Activated T-helper 1 cell treated with anti-CD3 and anti-CD28 coated beads, Interleukin-12 subunit alpha, Interleukin-12 subunit beta, Interleukin-2, Interleukin-4 antibody, amounts not matched to agents 30 ng/mL and 10 ng/mL and 1 ng/mL, durations not matched to agents 14 hours and 24 hours and 36 hours (primary cell): ENCODE measurements at places on chromosomes 2 and 18. TPM values are rescaled to one million over a fixed set of nuclear protein-coding genes. Genes with fewer than 3 reads are reported as not detected.

CFC1 gene
- total RNA-seq: not detected in 2 replicates

ZNF396 gene
- 0.56 and 0.60 TPM in 2 replicates for total RNA-seq

CRYGD gene
- not detected in 2 replicates for total RNA-seq

MALL gene
- 0.31 and 0.47 TPM in 2 replicates for total RNA-seq

MYOM1 gene
- total RNA-seq: 0.22 and 1.4 TPM in 2 replicates

AQP12A gene
- total RNA-seq: not detected in 2 replicates

ATP5MC3 gene
- total RNA-seq: 365 and 380 TPM in 2 replicates

SLC25A12 gene
- total RNA-seq: 34.6 and 35.0 TPM in 2 replicates

MYO5B gene
- 0.12 TPM in 1 of 2 replicates, not detected in the other for total RNA-seq

ASB18 gene
- total RNA-seq: not detected in 2 replicates

DNA sequence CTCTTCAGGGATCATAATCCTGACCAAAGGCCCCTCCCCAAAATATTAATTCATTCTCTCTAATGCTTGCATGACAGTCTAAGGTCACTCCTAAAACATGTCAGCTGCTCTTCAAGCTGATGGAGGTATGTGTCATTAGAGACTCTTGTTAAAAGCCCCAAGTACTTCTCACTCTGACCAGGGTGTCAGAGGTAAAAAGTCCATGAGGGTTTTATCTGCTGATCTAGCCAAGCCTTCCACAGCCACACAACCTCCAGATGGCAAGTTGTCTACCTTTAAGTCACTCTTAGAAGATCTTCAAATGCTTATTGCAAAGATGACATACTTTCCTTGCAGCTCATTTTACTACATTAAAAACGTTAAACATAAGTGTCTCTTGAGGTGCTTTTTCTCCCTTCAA, 83.6 kb upstream of the ETAA1 start:
- no peak for DNase-seq

- no peak for DNase-seq
These were observed 106.9 kb downstream of the MREG start for GRCh38 chr2:215906458-215906857.

- no peak for DNase-seq
These were observed 33.6 kb upstream of the DOK6 start for GRCh38 chr18:69367104-69367503.

DNA sequence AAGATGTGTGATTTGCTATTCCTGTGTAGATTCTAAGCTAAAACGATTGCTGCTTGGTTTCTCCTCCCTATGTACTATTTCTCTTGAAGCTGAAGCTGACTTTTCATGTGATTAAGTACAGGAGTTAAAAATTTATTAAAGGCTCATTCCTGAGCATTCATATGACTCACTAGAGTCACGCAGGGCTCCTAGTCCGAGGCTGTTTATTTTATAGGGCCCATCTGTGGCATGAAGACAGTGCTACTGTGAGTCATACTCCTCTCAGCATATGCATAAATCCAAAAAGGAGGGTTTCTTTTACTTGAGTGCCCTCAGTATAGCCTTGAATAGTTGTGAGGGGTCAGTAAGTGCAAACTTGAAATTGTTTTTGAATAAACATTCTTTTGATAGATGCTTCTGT, 378.8 kb downstream of the PTPRM start:
- DNase-seq: no peak

DNA sequence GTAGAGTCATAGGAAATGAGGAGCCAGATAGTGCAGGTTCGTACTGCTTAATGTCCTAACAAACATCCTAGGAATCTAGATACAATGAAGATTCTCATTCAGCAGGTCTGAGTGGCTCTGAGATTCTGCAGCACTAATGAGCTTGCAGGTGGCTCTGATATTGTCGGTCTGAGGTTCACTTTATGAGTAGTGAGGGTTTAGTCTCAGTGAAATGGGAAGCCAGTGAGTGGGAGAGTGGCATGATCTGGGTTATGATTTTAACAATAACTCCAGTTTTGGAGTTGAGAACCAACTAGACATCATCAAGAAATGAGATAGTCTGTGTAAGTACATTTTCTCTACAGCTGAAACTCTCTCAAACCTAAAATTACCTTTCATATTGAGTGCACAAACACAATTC, 166.8 kb upstream of the SP5 start:
- no peak for DNase-seq

DNA sequence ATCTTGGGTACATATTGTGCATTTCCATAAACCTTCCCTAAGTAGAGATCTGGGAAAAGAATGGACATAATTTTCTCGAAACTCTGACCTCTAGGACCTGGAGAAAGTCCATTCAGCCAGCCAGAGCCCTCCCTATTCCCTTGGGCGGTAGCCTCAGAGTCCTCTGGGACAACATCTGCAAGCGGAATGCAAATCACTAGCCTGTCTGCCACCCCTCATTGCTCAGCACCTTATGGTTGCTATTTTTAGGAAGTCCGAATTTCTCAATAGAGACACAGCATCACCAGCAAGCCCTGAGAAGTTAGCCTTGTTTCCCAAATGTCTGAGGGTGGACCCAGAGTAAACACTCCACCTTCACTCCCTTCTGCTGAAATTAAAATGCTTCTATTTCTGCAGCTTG, 17.6 kb upstream of the CD28 start:
- no peak for DNase-seq

DNA sequence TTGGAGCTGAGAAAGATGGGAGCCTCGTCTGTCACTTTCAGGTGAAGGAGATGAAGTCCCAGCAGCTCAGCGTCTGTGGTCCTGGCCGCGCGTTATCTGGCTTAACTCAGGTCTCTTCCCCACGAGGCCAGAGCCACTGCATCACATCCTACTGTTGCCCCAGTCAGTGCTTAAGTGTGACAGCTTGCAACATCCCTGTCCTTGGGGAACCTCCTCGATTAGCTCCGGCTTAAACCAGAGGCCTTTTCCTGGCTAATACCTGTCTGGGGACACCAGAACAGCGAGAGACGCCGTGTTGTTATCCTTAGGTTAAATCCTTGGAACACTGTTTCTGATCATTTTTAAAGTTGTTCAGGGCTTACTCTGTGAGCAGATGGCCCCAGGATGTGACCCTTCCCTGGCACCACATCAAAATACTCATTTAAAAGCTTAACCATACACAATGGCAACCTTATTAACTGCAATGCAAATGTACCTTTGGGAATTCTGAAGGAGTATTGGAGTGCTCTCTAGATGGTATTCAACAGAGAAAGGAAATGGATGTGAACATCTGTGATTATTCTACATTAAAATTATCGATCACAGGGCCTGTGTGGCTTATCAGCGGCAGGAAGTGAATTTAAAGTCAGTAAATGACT, 61.2 kb upstream of the SPP2 start:
- no peak for DNase-seq

DNA sequence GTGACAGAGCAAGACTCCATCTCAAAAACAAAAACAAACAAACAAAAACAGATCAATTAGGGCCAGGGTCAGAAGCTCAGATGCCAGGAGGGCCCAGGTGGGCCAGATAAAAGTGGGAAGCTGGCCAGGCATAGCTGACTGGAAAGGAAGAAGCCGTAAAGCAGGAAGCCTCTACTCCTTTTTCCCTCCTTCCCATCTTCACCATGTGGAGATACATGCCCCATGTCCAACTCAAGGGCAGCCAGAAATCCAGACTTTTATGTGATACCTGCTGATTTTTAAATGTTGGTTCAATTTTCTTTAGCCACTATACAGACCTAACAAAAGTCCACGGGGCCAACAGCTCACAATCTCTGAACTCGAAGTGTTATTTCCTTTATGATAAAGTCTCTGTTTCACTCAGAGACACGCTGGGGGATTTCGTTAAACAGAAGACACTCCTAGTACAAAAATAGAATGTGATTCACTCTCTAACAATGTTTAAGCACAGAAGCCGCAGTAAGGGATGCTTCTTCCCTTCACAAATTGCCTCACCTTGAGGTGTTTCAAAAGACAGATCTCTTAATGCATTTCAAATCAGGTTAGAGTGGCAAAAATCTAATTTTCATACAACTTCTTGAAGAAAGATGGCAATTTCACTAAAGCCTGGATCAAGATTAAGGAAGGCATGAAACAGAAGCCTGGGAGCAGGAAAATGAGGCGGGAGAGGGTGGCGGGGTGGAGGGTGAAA, 14.0 kb downstream of the TMEM247 start:
- DNase-seq: no peak

- no peak for DNase-seq
These were observed 188.3 kb downstream of the ANKRD30B start for GRCh38 chr18:14936313-14936712.

- no peak for DNase-seq
These were observed 479.5 kb downstream of the TNS1 start for GRCh38 chr2:217523286-217523685.

DNA sequence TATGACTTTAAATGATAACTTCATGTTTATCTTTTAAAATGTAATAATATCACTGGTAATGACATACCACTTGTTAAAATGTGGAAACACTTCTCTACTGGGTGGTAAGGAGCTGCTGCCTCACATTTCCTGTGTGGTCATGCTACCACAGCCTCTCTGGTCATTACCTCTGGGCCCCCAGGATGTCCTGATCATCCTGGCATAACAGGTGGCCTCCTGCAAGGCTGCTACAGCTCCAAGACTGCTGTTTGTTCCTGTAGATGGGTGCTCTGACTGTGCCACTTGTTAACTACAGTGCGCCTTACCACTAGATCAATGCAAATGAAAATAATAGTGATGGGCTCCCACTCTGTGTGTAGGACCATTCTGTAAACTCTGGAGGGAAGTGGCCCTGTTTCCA, 500.2 kb upstream of the SPRED2 start:
- DNase-seq: no peak

DNA sequence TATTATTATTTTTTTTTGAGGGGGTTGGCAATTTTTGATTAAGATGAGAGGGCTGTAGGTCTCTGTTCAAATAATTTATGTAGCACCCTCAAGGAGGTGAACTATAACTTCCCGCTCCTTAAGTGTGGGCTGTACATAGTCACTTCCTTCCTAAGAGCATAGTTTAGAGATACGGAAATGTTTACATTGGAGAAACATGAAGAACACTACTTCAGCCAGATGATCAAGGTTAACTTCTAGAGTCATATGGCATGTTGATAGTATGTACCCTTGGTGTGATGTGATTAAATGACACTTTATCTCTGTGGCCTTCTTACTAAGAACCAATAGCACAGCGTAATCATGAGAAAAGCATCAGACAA, 93.7 kb downstream of the MIB1 start:
- DNase-seq: no peak

DNA sequence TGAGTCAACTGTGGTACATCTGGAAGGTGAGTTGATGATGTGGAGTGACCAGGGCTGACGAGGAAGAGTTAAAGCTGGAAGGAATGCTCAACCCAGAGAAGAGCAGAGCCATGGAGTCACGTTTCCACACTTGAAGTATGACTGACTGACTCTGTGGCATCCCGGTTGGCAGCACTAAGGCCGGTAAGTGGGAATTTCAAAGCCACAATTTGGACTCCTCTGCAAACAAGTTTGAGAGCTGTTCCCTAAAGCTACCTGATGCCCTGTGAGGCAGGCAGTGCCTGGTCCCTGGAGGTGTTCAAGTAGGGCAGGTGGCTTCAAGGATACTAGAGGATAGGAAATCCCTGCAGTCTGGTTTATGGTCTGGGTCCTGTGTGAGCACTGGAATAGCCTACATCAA, 69.3 kb upstream of the ITGB6 start:
- DNase-seq: no peak

DNA sequence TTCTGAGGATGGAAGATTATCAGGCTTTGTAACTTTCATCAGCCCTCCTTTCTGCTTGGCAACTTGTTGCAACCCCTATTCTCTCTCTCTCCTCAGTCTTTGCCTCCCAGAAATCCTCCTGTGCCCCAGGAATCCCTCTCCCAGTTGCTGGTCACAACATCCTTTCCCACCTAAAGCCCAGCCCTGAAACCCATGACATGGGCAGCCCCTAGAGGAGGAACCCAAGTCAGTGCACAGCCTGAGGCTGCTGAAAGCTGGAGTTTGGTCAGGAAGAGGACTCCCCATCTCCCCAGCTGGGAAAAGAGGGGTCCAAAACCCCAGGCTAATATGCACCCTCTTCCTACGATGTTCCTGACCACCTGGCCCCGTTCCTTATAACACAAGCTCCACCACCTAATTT, 29.5 kb downstream of the PKDCC start:
- DNase-seq: no peak

DNA sequence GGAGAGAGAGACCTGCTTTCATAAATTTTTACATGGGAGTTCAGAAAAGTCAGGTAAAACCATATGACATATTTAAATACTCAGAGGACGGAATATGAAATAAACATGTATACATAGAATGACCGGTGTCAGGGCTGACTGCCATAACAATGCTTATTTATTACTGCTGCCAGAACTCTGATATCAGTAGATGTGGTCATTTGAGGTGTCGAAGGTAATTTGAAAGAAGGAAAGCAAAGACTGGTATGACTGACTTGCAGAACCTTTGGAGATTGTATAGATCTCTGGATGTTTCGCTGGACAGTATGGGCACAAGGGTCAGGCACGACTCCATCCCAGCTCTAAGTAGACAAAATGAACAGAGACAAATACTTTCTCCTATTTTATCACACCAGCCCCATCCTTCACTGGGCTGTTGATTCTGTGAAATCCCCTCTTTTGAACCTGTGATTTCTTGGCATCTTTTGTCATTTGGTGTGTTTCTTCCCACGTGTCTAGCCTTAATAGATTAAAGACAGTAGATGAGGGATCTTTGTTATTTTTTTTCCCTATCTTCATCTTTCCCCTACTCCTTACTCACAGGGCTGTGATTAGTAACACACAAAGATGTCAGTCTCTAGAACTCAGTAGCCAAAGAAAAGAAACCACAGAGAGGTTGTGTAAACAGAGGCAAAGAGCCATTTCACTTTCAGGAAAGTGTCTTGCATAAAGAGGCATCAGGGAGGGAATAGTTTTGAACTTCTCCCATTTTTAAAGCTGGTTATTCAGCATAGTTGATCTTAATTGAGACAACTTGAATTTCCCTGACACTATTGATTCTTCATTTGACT, 61.6 kb downstream of the ICOS start:
- DNase-seq: no peak

DNA sequence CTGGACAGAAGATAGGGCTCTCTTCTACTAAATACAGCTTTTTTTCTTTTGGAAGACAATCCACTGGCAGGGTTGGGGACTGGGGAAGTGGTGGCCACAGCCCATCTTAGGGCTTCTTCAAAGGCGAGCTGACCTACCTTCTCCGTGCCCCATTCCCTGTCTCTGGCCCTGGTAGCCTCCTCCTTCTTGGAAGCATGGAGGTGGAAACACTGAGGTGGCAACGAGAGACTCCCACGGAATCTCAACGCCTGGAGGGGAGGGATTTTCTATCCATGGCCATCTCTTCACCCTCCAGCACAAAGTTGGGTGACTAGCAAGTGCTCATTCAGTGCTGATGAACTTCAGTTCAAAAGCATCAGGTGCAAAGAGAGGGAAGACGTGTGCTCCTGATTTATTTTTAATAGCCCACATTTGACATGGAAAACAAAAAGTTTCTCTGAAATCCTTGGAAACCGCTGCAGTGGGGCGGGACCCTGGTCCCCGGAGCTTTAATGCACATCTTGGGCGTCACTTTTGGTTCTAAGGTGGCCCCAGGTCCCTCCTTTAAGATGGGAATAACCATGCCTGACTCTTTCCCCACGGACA, 633 bp upstream of the ARMC9 start:
- DNase-seq: no peak

GRCh38 chr2:183950673-183951072, 647.7 kb upstream of the ZNF804A start:
- DNase-seq: no peak
